ENCODE measurements at places on chromosomes 16 and 17.

DNA sequence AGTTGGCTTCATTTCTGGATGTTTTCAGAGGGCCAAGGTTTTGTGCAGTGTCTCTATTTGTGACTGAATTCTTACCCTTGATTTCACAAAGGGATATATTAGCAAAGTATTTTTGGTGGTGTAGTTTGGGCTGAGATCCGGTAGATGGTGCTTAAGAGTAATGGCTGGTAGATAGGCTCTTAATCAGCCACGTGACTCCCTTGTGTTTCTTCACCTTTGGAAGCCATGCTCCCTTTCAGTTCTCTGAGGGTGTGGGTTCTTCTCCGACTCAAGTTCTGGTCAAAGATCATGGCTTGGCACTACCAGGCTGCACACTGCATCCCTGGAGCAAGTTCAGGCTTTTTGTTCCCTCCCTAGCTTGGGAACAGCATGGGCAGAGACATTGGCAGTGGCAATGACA is 887.3 kb downstream of the CDH8 start:
- DNase-seq: no peak

DNA sequence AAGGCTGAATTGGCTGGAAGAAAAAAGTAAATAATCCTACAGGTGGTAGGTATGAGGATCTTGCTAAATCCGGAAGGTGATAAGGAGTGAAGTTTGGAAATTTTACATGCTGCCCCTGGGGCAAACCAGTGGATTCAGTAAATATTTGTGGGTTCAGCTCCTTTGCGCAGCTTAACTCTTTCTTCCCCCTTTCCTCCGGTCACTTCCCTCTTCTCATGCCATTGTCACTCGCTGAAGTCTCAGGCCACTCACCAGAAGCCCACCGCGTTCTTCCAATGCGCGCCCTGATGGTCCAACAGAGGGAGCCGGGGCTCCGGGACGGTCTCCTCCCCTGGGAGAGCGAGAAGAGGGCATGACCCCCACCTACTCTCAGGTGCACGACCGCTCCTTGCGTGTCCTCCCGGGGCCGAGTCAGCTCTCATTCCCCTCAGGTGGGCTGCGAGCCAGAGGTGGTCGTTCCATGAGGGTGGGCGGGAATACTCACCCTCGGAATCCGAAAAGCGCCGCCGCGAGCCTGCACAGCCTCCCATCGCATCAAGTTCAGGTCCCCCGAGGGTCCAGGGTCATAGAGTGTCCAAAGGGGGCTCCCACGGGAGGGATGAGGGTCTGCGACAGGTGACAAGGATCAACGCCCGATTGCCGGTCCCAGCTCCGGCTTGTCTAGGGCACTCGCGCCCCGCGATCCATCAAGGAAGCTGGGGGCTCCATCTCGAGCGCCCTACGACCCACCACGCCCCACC is 474 bp downstream of the CLN3 start:
- peak; percentile 12 for DNase-seq

- DNase-seq: no peak
Measured at GRCh38 chr16:10606607-10607006, 26.2 kb upstream of the EMP2 start.

- DNase-seq: no peak
Measured at GRCh38 chr17:34371405-34372100, 8.5 kb upstream of the CCL1 start.

DNA sequence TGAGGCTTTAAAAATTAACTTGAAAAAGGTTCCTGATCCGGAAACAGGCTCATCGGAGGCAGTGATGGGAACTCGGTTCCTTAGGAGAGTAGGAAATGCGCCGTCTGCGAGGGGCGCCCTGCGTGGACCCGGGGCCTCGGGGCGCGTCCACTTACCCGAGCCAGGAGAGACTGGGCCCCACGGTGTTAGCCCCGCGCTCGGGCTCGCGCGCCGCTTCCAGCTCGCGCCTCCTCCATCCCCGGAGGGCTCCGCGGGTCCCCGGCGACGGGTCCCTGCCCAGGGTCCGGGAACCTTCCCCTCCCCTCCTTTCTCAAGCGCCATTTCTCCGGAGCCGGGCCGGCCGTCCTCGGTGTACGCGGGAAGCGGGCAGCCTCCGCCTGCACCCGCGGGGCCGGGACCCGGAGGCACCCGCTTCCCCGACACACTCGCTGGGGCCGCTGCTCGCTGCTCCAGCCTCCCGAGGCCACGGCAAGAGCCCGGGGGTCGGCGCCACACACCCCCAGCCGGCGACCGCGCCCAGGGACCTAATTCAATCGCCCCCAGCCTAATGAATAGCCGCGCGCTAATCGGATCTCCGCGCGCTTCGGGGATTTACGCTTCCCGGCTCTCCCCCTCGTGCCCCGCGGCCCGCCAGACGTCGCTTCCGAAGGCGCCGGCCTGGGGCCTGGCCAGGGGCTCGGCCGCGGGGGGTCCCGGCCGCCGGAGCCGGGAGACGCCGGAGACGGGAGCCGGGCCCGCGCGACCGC is 2.2 kb upstream of the BAHCC1 start:
- no peak for DNase-seq

DNA sequence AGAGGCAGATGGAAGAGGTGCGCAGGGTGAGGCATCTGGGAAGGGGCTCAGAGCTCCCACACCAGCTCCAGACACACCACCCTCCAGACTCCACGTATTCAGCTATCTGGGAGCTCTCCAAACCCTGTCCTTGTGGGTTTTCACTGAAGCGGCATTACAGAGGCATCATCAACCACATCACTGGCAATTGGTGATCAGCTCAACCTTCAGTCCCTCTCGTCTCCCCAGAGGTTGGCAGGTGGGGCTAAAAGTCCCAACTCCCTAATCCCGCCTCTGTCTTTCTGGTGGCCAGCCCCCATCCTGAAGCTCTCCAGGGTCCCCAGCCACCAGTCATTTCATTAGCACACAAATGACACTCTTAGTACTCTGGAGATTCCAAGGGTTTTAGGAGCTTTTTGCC is 123.9 kb downstream of the KCNJ12 start:
- no peak for DNase-seq

DNA sequence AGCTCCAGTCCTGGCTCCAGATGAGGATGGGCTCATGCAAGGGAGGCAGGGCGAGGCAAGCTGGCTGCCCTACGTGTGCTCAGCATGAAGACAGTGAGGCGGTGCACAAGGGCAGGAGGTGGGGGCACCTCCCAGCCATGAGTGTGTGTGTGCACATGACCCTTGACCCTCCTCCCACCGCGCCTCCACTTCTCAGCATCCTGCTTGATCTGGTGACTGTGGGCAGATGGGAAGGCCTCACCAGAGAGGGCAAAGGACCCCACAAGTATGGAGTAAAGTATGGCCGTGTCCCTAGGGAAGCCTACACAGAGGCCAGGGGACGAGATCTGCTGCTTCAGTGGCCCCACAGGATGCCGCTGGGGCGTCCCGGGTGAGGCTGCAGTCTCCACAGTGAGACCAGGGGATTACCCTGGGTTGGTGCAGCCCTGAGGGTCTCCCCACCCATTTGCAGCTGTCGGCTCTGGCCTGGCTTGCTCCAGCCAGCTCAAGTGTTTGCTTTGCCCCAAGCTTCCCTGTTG is 7.9 kb upstream of the RNF222 start:
- no peak for DNase-seq

GRCh38 chr16:50960517-50961202 is 190.4 kb downstream of the SALL1 start:
- no peak for DNase-seq

DNA sequence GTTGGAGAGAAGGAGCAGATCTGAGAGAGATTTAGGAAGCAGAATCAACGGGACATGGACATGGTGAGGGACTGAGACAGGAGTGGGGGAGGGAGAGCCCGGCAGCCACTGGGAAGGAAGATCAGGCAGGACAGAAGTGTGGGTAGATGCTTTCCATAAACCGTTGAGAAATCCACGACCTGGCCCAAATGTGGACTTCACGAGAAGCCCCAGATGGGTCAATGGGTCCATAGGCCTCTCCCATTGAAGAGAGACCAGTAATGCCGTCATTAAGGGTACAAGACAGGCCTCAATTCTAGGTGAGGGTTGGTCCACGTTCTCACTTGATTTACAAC is 530 bp upstream of the CCL22 start:
- no peak for DNase-seq

GRCh38 chr16:3770530-3770929 is 53.2 kb upstream of the TRAP1 start:
- no peak for DNase-seq

GRCh38 chr16:76529120-76529519 is 251.9 kb downstream of the CNTNAP4 start:
- no peak for DNase-seq

GRCh38 chr16:3656491-3657468 is 2.3 kb downstream of the DNASE1 start:
- DNase-seq: no peak

DNA sequence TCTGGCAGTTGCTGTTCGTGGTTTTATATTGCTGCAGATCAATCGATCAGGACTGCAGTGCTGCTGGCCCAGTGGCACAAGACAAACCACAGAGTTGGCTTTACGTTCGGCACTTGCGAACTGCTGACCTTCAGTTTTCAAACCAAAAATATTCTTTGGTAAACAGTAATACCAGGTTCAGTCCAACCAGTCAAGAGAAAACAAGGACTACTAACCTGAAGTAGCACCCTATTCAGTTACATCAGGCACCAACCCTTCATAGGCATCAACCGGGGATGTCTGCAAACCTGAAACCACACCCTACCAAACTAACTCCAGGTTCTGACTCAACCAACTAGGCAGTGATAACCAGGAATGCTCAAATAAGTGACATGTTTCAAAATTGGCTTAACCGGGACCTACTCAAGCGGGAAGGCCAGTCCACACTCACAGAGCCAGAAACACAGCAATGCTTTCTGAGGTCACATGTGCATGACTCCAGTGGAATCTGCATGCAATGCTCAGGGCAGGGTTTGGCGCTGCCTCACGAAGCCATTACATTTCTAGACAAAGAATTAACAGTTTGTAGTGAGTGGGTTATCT is 91.1 kb downstream of the SMG6 start:
- no peak for DNase-seq

DNA sequence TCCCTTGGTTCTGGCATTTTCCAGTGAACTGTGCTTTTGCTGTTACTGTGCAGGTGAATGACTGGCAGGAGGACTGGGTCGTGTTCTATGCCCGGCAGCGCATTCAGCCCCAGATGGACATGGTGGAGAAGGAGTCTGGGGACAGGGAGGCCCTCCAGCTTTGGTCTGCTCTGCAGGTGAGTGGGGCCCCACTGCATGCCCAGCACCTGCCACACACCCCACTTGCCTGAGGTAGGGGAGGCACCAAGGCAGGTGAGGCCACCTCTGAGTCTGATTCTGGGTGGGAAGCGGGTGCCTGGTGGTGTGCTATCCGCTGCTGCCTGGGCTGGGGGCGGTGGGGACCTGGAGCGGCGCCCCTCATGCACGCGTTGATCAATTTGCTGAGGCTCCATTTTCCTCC is 9.0 kb upstream of the FN3K start:
- no peak for DNase-seq

GRCh38 chr16:67542464-67542863 is 13.8 kb downstream of the RIPOR1 start:
- DNase-seq: no peak

- DNase-seq: no peak
Measured at GRCh38 chr17:63698886-63699637, 863 bp downstream of the LIMD2 start.

- DNase-seq: no peak
Measured at GRCh38 chr17:30921544-30922196, at the start of gene ADAP2. ADAP2 (plus strand) TSS chr17:30921945; CDS start chr17:30922015, 70 bp downstream.

GRCh38 chr17:81885869-81886548 is 5.4 kb downstream of the ALYREF start:
- no peak for DNase-seq

DNA sequence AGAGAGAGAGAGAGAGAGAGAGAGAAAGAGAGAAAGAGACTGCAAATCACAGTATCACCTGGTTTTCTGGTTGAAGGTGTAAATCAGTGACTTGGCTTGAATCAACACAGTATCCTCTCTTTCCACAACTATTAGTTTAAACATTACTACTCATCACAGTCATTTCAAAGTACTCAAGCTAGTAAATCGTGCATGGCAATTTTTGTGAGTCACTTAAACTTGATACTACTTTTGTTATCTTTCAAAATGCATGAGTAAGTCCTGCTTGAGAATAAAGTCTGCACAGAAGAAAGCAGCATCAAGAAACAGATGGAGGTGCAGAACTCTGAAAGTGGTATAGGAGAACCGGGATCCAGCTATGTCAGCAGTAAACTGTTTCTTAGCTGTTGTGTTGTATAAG is 535.4 kb downstream of the CDH8 start:
- DNase-seq: no peak

DNA sequence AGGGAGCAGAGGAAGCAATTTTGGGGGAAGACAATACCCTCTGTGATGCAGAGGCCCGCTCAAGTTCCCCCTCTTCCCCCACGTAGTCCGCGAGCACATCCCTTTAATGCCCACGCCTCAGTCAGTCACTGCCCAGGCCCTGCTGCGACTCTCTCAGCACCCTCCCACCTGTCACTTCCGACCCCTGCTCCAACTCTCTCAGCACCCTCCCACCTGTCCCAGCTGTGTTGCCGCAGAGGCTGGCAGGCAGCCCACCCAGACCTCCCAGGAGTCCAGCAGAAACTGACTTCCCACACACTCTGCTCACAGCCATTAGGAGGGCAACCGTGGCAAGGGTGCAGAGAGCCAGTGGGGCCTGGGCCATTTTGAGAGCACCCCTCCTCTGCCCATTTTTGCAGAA is 92.7 kb downstream of the WSCD1 start:
- DNase-seq: no peak

GRCh38 chr17:44927696-44928095 is 12.4 kb upstream of the GFAP start:
- DNase-seq: no peak

- DNase-seq: no peak
Measured at GRCh38 chr17:36510636-36511035, 24.0 kb downstream of the MYO19 start.

- DNase-seq: no peak
Measured at GRCh38 chr16:30808146-30808545, 21.1 kb upstream of the ZNF629 start.

GRCh38 chr17:20010099-20010863 is 1.1 kb downstream of the SPECC1 start:
- DNase-seq: no peak

GRCh38 chr17:8803531-8804420 is 4.6 kb upstream of the MFSD6L start:
- no peak for DNase-seq

- no peak for DNase-seq
Measured at GRCh38 chr17:51189628-51190027, 23.4 kb downstream of the NME2 start.

DNA sequence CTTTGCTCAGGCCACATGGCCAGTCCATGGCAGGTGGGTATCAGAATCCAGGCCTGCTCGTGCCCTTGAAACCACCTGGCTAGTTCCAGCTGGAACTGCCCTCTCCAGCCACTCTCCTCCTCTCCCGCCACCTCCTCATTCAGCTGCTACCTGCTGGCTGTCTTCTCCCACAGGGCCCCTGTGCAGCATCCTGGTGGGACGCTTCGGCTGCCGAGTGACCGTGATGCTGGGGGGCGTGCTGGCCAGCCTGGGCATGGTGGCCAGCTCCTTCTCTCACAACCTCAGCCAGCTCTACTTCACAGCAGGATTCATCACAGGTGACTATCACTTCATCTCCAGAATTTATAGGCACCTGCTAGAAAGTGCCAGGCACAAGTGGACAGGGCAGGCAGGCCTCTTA is 10.1 kb downstream of the SLC16A5 start:
- DNase-seq: no peak

GRCh38 chr16:4744555-4745273 is 10.4 kb downstream of the DNAAF8 start:
- no peak for DNase-seq

Measured in left renal pelvis (tissue), 4 donors.